ENCODE measurements at places on chromosomes 11 and 22.

DNA sequence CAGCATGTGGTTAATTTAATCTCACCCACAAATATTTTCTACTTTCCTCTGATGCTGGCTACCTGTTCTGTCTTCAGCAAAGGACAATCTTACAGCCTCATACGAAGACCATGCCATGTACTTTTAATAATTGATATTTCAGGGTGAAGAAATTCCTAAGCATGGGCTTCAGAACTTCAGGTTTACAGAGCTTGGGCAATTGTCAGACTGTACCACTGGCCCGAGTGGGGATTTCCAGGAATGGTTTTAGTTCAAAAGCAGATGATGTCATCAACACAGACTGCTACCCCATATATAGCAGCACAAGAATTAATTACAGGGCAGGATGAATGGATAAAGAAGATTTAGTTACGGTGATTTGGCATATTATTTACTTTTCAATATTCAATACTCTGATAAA is 171.8 kb downstream of the ETS1 start:
- no peak for DNase-seq

DNA sequence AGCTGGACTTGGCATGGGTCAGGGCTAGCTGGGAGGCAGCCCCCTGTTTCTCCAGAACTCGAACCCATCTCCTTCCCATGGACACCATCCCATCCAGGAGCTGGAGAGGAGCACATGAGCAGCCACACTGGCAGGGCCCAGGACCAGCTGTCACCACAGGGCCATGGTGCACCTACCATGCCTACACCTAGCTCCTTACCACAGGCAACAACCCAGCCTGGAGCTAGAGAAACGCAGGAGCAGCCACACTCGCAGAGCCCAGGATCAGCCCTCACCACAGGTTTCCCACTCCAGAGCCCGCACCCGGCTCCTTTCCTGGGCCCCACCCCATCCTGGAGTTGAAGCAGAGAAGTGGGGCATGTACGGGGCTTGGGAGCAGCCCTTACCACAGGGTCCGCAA is 50.2 kb downstream of the GAB4 start:
- no peak for DNase-seq

DNA sequence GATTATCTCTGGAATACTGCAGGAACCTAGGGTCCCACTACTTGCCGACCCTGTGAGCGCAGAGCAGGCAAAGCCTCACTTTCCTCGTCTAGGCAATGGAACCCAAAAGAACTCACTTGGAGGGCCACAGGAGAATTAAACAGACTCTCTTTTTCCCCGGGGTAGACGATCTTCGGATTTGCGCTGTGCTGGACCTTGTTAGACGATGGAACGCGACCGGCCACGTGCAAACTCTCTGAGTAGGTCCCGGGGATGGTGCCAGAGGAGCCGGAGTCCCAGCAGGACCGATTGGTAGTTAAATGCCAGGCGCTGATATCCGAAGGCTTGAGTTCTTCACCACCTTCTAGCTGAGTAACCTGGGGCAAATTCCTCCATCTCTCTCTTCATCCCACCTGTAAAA is 1.0 kb upstream of the SLC1A2 start:
- no peak for DNase-seq

DNA sequence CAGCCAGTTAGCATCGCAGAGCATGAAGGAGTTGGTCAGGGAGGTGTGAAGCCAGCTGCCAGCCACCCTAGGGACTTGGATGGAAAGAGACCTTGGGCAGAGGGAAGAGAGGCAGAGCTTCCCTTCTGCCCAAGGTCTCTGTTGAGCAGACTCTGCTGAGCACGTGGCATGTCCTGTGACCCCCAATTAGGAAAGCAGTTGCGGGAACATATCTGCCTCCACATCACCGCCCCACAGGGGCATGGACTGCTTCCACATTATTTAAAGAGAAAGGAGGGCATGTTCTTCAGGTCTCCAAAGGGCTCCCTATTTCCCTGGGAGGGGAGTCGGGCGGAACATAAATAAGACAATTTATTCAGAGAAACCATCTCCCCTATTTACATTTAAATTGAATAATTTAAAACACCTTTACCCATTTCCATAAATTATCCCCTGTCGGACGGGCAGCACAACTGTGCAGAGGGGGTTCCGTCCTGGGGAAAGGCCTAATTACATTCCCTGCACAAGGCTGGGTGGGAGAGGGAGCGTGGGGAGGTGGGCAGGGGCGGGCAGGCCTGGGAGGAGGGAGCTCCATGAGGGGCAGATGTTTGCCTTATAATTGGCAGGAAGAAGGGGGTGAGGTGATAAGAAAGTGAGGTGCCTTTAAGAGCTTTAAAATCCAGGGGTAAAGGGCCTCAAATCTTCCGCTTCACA is 88.8 kb upstream of the THY1 start:
- no peak for DNase-seq

GRCh38 chr11:44593251-44593650 is 27.8 kb downstream of the CD82 start:
- no peak for DNase-seq

- peak; percentile 52 for DNase-seq
These were observed 809.1 kb downstream of the DLG2 start for GRCh38 chr11:84817998-84818397.

DNA sequence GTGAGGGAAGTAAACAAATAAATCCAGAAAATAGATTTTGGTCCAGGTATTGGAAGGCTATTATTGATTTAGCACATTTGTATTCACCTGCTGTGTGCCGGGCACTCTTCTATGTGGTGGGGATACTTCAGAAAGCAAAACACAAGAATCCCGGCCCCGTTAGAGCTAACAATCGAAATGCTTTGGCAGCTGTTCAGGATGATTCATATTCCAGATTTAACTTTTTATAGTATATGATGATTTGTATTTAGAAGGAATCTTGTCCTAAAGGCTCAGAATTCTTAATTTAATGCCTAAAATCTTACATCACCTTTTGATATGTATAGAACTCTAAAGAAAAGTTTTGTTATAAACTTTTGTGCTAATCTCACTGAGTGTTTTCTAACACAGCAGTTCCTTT is 28.0 kb downstream of the ZC3H12C start:
- DNase-seq, result peak; percentile 85

GRCh38 chr11:18865951-18866350 is 73.3 kb downstream of the MRGPRX1 start:
- DNase-seq, result no peak

DNA sequence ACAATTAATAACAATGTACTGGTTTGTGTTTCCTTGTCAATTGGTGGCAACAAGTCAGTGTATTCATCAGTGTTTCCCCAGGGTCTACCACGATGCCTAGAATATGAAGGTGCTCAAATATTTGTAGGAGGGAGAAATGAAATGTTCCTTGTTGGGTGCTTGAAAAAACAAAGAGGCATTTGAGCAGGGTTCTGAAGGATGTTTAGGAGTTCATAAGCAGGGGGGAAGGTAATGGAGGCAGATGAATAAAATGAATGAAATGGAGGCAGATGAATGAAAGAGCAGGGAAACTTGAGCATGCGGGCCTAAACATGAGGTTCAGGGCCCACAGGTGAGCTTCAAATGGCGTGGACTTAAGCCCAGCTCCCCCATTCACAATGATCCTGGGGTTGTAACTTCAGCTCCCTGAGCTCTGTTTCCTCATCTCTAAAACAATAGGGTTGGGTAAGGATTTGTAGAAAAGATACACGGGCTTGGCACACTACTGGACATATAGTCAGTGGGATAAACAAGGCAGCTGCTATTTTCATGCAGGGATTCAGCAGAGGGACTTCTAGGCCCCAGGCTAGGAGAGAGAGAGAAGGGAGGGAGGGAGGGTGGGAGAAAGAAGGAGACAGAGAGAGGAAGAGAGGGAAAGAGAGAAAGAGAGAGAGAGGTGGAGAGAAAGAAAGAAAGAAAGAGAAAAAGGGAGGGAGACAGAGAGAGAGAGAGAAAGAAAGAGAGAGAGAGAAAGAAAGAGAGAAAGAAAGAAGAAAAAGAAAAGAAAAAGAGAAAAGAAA is 73.7 kb downstream of the MN1 start:
- peak; percentile 70 for DNase-seq

- no peak for DNase-seq
These were observed 5.3 kb downstream of the PHOX2A start for GRCh38 chr11:72238492-72239312.

GRCh38 chr11:118338637-118339061 is 3.9 kb downstream of the CD3D start:
- DNase-seq, result no peak

DNA sequence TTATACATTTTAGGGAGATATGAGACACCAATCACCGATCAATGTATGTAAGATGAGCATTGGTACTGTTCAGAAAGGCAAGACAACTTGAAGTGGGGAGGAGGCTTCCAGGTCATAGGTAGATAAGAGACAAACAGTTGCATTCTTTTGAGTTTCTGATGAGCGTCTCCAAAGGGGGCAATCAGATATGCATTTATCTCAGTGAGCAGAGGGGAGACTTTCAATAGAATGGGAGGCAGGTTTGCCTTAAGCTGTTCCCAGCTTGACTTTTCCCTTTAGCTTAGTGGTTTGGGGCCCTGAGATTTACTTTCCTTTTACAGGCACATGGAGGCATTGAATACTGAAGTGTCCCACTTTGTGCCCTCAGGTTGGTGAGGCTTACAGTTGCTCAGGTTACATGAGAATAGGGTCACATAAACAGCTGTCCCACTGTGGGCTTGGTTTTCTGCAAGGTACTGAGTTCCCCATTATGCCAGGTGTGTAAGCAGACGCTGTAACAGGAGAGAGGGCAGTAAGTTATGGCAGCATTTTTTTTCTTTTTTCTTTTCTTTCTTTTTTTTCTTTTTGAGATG is 129.8 kb upstream of the SERPIND1 start:
- DNase-seq, result no peak

- DNase-seq, result no peak
These were observed 805.2 kb upstream of the CCDC90B start for GRCh38 chr11:84091212-84091986.

- no peak for DNase-seq
These were observed 70.3 kb upstream of the TP53I11 start for GRCh38 chr11:45021001-45021400.

DNA sequence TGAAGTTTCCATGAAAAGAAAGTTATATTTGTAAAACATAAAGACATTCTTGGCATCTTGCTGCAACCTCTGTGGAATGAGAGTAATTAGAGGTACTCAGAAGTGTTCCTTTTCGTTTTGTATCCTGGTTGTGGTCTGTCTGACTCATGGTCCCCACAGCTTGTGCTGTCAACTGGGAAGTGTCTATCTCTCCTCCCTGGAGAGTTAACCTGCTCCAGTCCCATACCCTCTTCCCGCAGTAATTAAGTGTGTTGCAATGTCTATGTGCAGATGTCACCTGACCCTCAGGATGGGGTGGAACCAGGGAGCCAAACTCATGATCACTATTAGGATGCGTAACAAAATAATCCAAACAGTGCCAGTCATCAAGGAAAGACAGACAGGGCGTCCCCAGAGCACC is 23.0 kb upstream of the ZDHHC13 start:
- peak; percentile 19 for DNase-seq

- no peak for DNase-seq
These were observed 37.9 kb upstream of the PRR5 start for GRCh38 chr22:44664149-44664548.

DNA sequence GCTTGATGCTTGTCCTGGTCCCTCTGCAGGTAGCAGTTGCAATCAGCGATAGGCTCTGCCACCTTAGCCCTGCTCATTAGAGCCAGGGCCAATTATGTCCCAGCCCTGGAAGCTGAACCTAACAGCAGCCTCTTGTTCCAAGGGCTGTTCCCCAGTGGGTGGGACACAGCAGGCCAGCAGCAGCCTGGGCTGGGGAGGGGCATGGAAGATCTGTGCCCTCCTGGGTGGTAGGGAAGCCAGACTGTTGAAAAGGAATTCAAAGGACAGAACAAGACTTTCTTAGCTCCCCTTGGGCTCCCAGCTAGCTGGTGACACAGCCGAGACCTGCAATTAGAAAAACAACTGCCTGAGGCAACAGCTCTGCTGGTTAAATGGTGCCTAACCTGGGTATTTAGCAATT is 17.4 kb downstream of the DRD2 start:
- DNase-seq, result no peak

- no peak for DNase-seq
These were observed 5.0 kb upstream of the LRFN4 start for GRCh38 chr11:66851698-66852465.

DNA sequence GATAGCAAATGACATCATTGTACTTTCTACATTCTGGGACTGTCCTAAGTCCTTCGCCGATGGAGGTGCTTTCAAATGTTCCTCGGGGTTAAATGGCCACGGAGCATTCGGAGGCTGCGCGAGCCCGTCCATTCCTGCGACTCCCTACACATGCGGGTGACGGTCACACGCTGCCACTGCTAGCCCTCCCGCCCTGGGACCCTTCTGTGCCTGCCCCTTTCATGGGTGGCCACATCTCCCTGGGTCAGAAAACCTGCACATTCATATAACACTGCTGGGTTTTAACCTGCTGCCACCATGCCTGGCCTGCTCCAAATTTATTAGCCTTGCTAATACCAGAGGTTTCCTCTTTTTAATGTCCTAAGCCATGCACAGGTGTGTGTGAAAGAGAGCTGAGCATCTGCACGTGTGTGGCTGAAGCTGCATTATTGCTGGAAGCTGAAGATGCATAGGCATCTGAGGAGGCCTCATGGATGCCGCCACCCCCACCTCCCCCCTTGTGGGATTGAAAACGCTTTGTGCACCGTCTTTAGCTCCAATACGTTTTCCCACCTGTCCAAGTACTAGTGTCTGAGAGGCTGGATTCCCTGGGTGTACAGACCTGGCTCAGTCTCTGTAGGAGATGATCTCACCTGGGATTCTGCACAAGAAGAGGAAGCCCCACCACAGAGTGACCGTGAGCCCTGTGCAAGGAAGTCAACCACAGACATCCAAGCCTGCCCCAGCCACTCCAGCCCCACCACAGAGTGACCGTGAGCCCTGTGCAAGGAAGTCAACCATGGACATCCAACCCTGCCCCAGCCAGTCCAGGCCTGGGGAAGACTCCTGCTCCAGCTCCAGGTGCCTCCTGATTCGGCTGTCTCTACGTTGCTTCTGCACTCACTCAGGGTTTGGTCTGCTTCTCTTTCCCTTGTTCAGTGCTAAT is 626.4 kb downstream of the BRD1 start:
- no peak for DNase-seq

- DNase-seq, result no peak
These were observed 106.6 kb upstream of the GALNT18 start for GRCh38 chr11:11728386-11728785.

DNA sequence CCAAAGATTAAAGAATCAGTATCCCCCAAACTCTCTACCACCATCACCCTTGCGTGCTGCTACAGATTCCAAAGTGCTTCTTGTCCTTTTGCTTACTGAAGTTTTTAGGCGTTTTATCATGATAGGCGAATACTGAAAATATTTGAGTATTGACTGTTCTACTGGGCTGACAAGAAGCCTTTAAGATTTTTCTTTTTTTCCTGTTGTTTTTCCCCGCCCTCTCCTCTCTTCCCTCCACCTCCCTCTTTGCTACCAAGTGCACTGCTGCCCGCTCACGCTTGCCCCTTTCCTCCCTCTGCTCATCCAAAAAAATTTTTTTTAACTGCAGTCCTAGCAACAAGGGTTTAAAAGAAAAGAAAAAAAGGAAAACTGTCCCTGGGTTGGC is 679 bp downstream of the SPCS2 start:
- peak; percentile 42 for DNase-seq

DNA sequence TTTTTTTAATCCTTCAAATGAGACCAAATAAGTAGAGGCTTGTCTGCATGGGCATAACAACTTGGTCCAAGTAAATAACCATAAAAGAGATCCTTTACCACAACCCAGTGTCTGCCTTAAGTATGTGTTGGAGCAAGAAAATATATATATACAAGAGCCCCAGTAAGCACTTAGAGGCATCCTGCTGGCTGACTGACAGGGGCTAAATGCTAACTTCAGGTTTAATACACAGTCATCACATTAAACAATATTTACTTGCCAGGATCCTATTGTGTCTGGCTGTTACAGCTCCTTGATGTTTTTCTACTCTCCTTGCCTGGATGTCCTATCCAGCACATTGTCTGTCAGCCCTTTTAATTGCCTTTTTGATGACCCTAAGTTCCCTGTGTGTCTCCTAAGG is 37.5 kb upstream of the MMP20 start:
- DNase-seq, result no peak
